ENCODE measurements at places on chromosomes 5 and 9.

DNA sequence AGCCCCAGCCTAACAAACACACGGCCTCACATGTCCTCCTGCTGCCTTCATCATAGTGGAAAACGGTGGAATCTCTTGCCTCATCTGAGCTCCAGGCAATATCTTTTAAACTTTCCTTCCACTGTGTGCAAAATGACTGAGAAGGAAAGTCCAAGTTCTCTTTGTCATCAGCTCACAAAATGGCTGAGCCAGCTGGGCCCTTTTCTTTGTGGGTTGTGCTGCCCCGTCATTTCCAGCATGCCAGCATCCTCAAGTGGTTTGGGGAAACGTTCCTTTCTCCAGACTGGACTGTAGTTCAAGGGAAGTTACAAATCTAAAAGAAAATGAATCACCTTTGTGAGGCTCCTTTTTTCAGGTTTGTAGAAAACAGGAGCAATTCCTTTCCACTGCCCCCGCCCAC is 171.1 kb upstream of the FSTL4 start:
- no peak for DNase-seq

GRCh38 chr9:119667916-119668315 is 298.7 kb upstream of the BRINP1 start:
- no peak for DNase-seq

DNA sequence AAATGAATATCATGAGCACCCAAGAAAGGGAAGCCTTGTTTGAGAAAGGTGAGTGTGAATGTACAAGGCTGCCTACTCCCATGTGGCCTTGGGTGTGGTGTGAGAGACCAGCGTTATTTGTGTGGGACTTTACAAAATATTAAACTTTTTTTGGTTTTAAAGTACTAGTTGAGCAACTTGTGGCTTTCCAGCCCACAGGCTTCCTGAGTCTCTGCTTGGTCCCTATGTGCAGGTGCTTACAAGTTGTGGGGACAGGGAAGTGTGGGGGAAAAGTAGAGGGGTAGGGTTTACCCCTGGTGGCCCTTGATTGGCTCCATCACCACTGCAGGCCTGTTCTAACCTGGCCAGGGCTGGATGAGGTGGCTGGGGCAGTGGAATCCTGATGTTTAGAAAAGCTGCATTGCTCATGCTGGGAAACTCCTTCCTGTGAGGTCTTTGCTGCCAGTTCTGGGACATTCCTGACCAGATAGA is 19.7 kb downstream of the PTTG1 start:
- DNase-seq, result no peak

GRCh38 chr9:21121595-21122251 is 19.9 kb downstream of the IFNW1 start:
- DNase-seq, result no peak

GRCh38 chr5:22722491-22722890 is 130.7 kb downstream of the CDH12 start:
- no peak for DNase-seq

DNA sequence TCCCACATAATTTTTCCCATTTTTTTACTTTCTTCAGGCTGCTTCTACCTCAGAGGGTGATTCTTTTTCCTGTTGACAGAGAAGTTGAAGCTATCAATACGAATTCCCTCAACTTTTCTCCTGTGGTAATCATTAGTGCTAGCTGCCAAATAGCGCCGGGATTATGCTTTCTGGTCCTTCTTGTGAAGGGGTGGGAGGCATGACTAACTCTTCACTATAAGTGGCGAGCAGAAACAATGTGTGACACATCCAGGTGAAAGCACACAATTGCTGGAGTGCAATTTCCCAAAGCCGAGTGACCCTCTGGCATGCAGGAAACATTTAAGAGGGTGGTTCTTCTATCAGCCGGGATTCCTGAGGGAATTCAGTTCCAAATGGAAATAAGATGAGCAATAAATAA is 56.0 kb downstream of the TRPC7 start:
- DNase-seq, result no peak

DNA sequence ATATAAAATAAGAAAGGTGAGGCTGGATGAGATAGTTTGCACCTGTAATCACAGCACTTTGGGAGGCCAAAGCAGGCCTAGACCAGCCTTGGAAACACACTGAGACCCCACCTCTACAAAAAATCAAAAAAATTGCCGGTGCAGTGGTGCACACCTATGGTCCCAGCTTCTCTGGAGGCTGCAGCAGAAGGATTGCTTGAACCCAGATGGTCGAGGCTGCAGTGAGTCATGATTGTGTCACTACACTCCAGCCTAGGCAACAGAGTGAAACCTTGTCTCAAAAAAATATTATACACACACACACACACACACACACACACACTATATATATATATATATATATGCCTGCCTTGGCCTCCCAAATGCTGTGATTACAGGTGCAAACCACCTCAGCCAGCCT is 1.3 kb downstream of the SLC35D2 start:
- no peak for DNase-seq

GRCh38 chr5:133052317-133053175 is 733 bp downstream of the HSPA4 start:
- DNase-seq, result peak; percentile 79
